ENCODE measurements at places on chromosomes 12 and 14.

GRCh38 chr12:57754411-57755193 is at the start of gene MARCHF9:
Gene MARCHF9, plus strand, starts transcription at chr12:57755103. Its CDS starts 426 bp downstream, at chr12:57755529.
- no peak for DNase-seq

DNA sequence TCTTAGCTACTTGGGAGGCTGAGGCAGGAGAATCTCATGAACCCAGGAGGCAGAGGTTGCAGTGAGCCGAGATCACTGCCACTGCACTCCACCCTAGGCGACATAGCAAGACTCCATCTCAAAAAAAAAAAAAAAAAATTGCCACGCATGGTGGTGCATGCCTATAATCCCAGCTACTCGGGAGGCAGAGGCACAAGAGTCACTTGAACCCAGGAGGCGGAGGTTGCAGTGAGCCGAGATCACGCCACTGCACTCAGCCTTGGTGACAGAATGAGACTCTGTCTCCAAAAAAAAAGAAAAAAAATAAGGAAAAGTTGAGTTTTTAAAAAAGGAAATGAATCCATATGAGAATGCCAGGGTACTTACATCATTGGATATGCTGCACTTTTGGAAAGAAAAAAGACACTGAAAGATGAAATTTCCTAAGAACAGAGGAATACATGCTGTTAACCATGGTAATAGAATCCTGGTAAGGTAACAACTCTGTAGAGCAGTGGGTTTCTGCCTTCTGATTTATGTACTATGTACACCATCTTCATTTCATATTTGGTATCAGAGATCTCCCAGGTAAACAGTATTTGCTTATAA is 222.7 kb downstream of the ERC1 start:
- no peak for DNase-seq

GRCh38 chr12:51128919-51129318 is 44.0 kb downstream of the TFCP2 start:
- no peak for DNase-seq

DNA sequence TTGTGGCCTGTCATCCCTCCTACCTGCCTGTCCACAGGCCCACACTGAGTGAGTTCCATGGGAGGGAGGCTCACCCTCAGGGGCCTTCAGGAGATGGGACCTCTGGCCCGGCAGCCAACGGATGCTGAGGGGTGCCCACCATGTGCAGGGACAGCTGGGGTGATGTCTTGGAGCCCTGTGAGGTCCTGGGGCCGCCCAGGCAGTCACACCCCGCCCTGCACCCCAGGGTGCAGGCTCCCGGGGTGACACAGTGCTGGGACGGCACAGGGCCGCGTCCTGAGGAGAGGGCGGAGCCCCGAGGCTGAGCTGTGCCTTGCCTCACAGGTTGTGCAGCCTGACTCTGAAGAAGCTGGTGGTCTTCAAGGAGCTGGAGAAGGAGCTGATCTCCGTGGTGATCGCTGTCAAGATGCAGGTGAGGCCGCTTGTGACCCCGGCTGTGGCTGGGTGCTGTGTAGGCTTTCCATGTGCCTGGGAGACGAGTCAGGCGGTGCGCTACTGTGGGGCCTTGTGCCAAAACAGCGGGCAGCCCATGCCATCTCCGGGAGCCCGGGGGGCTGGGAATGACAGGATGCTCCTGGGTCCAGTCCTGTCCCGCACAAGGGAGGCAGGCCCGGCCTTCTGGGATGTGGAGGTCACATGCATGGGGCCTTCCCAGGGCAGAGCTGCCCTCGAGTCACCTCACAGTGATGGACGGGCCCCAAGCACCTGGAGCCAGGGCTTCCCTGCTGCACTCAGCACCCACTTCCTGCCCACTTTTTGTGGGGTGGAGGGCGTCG is 33.8 kb downstream of the PACS2 start:
- no peak for DNase-seq

DNA sequence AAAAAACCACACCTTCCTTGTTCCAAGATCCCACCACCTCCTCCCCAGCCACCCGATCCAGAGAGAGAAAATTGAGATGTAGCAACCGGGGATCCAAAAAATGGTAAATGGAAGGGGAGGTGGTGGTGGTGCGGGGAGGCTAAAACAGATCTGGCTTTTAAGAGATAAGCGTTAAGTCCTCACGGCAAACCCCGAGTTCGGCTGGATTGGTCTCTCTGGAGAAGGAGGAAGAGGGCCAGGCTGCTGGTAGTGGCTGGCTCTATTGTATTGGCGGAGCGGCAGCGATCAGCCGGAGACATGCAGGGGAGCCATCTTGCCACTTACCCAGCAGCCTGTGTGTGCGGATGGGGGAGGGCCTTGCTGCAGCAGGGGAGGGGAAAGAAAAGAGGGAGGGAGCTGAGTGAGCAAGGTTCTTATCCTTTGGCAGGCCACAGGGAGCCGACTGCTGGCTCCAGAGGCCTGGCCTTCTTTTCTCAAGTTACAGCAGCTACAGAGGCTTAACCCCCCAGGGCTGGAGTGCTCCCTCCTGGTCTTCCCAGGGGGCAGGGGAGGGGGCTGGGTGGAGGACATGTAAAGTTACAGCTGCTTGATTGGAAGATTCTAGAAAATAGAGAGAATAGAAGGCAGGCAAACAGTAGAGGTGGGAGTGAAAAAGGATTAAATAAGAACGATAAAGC is 14.1 kb upstream of the CDH24 start:
- peak; percentile 89 for DNase-seq

- no peak for DNase-seq
Observed at GRCh38 chr14:81471062-81471461, 62.6 kb downstream of the SEL1L start.

DNA sequence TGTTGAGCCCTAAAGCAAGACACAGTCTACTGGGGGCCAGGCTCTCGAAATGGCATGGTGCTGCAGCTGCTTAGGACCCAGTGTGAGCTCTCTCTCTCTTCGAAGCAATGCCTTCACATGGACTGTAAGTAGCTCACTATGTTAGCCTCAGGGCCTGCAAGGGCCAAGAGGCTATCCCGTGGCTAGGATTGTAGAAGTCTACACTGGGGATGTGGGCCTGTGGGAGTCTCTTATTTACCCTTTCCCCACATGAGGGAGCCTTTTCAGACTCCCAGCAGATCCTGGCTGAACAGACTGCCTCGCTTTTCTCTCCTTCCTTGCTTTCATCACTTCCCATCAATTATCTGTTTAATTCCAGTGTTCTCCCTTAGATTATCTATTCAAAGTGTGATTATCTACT is 101.4 kb downstream of the GPR65 start:
- DNase-seq, result no peak

GRCh38 chr14:64918216-64918615 is 4.0 kb downstream of the CHURC1 start:
- no peak for DNase-seq

GRCh38 chr12:55467836-55468235 is 2.1 kb downstream of the OR6C70 start:
- no peak for DNase-seq

DNA sequence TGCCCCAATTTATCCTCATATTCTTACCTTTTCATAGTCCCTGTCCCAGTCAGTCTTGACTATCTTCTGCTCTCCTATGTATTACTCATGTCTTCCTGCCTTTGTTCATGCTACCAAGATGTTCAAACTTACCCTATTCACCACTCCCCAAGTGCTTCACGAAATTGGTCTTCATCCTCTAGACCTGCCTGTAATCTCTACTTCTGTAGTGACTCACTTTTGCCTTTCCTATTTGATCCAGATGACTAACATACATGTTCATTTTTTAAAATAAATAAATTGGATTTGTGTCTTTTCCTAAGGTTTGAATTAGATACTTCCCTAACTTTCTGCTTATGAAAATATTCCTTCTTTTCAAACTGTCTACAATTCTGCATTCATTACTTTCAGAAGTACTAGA is 107.7 kb upstream of the PPM1H start:
- DNase-seq, result no peak

- peak; percentile 50 for DNase-seq
Observed at GRCh38 chr12:26704684-26705460, 128.1 kb downstream of the ITPR2 start.

DNA sequence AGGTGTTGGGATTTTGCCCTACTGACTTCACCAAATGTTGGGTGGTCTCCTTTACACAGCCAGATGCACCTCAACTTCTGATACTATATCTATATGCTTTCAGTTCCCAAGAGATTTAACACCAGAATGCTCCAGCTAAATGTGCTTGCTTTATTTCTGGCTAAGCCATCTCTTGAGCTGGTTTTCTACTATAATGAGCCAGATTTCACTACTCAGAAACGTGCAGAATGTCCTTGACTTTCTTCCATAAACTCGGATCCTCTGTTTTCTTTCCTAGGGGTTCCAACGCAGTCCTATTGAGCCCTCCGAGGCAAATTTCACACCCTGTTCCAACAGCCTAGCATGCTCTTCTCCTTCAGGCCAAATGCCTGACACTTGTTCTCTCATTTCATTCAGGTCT is 200.3 kb downstream of the DPY19L2 start:
- no peak for DNase-seq

DNA sequence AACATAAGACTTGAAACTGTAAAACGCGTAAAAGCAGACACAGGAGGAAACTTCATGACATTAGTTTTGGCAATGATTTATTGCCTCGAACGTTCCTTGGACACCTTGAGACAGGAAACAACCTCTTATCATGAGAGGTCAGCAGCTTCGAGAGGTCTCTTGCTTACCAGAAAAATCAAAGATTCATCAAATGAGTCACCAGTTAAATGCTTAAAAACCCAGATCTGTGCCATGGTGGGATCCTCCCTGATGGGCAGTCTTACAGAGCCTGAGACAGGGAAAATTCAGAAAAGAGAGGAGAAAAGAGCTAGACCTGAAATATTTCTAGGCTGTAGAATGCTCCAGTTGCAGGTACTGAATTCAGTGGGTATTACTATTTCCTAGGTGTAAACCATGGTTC is 1093.9 kb downstream of the AACS start:
- no peak for DNase-seq

DNA sequence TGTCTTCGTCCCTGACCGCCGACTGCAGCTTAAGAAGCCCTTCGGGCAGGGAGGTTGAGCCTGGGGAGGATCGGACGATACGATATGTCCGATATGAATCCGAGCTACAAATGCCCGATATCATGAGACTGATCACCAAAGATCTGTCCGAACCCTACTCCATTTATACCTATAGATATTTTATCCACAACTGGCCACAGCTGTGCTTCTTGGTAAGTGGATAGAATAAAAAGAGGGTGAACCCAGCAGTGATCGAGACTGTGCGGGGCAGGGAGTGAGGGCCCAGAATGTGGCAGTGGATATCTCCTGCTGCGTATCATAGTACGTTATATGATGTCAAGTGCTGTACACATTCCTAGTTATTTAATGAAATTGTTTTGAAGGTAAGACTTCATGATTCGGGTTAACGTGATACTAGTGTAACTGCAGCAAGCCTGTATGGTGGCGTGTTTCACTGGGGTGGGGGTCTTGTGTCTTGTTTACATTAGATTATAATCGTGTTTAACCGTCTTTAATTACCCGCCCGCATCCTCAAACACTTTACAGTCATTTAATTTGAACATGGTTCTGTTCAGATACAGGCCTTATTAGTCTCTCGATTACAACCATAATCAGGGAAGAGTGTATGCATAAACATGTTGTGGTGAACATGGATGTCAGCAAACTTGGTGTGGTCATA is 1.3 kb downstream of the NAA30 start:
- DNase-seq, result no peak

DNA sequence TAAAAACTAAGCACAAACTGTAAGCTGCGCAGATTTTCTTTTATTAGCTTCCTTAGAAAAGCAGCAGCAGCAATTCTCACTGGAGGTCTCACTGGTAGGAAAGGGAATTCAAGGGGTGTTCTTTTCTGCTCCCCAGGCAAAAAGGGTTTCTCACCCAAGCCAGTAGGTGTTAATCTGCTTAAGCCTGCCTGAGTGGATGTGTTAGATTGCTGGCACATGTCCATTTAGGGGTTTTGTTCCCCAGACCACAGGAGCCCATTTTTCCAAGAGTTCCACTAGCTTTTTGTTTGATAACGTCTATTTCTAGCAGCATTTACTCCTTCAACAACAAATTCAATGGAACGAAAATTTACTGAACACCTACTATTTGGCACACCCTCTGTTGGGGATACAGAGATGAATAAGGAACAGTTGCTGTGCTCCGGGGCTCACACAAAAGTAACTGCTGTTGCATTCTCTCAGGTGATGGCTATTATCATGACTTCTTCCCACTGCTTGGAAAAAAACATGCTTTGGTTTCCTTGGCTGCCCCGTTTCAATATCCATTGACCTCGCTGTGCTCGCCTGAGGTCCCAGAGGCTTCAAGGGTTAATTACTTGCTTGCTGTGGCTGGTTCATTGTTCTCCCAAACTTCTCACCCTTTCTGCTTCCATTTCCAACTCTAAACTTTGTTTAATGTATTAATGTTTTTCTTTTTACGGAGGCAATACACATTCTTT is 31.1 kb upstream of the RIC8B start:
- no peak for DNase-seq

DNA sequence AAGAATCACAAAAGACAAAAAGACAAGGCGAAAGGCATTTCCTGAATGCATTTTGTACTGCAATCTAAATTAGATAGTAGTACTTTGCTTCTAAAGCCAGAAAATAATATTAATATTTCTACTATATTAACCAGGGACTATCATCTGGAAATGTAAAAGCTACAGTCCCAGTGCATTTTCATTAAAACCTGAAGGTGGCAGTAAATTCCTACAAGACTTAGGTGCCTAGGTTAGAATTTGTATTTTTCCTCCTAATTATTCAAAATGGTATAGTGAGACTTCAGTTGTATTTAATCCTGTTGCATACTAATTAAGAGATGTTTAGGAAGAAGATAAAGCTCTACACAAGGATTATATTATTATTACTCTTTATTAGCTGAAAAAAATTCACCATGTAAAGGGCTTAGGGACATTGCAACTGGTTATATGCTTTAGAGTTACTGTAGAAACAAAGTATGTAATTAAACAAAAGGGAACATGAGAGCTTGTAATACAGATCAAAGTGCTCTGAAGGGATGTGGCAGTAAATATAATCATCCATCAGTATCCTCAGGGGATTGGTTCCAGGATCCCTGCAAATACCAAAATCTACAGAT is 53.6 kb downstream of the BRMS1L start:
- DNase-seq, result no peak

DNA sequence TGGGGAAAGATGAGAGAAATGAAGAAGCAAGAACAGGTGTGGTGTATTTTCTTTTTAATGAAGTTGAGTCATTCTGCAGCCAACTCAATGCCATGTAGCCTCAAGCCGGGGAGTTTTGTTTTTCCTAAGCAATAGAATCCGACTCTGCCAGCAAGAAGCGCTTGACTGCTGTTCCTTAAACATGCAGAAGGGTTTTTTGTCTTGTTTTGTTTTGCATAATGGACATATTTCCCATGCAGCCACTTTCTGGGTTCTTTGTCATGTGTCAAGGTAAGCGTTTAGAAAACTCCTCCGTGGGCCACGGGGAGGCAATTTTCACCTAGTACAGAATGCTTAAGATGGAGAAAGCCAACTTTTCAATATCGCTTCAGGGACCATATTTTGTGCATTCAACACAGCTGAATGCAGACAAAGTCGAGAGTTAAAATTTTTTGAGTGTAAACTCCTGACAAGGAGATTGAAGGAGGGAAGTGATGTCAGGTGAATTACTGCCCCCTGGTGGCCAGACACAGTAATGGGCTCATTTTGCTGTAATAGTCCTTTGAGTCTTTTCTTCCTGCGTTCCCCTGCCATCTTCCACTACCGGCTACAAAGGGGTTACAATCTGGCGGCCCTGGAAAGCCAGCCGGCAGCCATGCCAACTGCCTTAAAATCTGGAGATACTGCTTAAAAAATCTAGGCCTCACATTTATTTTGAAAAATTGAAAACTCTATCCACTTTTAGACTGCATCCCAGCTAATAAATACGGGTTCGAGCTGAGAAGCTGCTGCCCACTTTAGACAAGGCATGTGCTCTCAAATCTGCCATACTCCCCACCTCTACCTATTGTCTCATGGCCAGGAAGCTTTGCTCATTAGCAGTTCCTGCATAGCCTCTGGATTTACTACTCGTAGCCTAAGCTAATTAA is 3.2 kb upstream of the FICD start:
- peak; percentile 69 for DNase-seq

GRCh38 chr12:31594681-31595080 is 3.7 kb upstream of the DENND5B start:
- no peak for DNase-seq
